ENCODE measurements at places on chromosomes 2 and 18.

DNA sequence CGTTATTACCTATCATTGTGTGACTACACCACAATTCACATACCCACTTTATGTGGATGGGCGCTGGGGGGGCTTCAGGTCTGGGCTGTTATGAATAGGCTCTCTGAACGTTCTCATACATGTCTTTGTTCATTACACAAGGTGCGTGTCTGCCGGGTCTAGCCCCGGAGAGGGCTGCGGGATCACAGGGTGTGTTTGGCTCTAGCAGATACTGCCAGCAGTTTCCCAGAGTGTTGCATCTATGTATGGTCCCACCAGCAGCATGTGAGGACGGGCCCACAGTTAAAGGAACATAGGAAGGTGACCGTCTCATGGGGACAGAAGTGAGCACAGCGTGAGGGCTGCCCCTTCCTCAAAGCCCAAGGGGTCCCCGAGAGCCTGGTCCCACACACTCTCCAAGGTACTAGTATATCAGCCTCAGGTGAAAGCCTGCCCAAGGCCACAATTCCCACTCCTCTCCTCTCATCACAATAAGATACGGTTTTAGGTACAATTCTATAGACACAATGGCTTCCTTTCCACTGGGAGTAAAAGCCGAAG, 48.8 kb downstream of the TFCP2L1 start:
- no peak for DNase-seq

DNA sequence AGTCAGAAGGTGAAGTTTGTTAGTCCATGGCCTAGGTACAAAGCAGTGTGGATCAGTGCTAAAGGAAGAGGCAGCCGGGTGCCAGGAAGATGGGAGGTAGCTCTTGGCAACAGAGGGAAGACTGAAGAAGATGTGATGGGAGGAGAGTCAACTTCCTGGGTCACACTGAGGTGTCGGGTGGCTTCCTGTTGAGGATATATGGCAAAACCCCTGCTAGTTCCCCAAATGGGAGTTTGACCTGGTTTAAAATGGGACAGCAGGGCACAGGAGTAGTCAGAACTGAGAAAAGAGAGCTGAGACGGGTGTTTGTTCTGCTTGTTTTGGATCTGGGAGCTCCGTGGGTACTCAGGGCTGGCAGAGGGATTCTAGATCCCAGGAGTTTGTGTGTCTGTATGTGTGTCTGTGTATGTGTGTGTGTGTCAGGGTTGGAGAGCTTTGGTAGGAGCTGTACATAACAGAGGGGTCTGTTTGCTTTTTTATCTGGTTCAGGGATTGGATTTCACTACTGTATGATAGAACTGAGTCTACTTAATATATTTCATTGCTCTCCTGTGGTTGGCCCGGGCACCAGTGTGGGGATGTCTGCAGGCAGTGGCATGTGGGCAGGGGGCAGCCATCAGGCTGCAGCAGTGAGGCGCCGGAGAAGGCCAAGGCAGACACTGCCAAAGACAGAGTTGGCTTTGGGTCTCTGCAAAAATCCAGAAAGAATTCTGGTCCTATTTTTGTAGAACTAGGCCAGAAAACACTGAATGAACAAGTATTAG, 17.1 kb downstream of the MXD1 start:
- no peak for DNase-seq

GRCh38 chr2:124286089-124286783, 261.1 kb downstream of the CNTNAP5 start:
- no peak for DNase-seq

DNA sequence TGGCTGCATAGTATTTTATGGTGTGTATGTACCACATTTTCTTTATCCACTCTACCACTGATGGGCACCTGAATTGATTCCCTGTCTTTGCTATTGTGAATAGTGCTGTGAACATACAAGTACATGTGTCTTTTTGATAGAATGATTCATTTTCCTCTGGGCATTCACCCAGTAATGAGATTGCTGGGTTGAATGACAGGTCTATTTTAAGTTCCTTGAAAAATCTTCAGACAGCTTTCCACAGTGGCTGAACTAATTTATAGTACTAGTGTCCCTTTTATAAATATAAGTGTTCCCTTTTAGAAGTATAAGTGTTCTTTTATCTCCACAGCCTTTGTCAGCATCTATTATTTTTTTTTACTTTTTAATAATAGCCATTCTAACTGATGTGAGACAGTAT, 303.9 kb upstream of the EPHA4 start:
- DNase-seq = no peak

DNA sequence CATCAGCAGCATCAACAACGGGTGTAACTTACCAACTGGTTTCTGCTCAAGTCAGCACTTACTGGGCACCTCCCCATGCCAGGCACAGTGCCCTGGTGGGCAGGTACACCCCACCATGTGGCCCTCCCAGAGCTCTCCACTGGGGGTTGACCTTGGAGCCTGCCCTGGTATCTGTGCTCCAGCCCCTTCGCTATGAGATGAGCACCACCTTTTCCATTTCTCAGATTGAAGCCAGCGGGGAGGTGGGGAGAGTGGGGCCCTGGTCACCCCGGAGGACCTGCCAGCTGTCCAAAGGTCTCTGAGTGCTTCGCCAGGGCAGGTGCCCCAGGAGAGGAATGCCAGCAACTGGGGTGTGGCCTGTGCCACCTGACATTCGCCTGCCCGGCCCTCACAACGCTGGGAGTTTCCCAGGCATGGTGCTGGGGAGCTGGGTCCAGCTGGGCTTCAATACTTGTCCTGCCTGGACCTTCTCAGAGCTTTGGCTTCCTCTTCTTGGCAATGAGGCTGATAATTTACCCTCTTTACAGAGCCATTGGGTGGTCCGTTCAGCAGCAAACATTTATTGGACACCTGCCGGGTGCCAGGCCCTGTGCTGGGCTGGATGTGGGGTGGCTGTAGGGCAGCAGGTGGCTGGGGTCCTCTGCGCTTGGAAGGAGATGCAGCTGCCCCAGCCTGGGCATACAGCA, 5.9 kb upstream of the ZAP70 start:
- DNase-seq = no peak

DNA sequence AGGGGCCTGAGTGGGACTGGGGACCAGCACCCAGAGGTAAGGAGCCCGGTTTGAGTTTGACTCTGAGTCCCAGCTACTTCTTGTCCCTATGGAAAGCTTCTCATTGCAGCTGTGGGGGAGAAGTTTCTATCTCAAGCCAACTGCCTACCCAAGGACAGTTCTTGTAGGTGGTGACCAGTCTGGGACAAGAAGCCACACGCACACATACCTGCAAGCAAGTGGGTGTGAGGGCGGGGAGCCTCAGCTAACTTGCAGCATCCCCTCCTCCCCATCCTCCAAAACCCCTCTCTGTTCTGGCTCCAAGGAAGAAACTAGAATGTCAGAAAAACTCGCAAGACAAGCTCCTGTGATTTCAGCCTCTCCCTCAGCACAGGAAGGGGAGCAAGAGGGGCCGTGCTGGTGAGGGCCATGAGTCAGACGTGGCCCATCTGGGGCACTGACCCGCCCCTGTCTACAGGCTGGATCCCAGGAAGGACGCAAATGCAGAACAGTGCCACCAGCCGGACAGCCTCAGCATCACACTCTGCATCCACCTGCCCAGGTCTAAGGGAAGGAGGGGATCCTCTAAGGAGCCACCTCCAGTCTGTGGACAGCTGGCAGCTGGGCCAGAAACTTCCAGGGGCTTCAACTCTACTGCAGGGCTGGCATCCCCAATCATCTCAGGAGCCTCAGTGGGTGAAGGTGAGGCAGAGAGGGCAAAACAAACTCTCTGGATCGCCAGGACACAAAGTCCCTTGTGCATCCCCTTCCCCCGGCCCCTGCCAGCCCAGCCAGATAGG, 103.4 kb downstream of the TNS1 start:
- DNase-seq = no peak

DNA sequence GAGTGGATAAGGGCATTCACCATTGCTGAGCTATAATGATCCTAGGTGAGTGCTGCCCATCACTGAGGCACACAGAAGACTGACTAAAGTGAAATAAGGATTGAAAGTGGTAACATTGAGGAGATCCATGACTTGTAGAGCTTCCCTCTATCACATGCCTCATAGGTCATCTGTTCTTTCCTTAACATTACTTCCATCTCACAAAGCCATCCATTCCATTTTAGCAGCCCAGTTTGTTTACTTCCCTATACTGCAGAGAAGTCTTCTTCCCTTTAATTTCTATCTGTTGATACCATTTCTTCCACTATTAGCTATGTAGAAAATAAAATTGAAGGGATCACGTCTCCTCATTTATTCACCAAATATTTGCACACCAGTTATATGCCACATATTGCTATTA, 32.1 kb downstream of the ME2 start:
- DNase-seq = no peak

DNA sequence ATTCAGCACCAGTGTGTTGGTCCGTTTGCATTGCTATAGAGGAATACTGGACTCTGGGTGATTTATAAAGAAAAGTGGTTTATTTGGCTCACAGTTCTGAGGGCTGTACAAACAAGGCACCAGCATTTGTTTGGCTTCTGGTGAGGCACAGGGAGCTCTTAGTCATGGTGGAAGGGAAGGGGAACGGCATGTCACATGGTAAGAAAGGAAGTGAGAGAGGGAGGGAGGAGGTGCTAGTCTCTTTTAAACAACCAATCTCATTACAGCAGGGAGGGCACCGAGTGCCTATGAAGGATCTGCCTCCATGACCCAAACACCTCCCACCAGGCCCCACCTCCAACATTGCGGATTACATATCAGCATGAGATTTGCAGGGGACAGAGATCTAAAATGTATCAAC, 143.9 kb upstream of the DLX2 start:
- DNase-seq = no peak

DNA sequence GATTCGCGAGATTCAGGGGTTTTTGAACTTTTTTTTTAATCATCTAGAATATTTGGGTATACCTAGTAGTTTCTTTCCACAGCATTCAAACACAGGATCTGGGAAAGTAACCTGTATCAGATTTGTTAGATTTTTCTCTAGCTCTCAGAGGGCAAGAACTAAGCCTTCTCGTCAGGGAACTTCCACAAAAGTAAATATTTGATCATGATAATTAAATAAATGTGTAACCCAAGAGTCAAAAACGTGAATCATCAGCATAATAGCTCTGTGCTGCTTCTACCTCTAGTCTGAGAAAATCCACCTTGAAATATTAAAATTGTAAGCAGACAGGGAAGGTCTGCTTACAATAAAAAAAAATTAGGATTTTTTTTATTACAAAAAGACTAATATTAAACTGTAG, 225.7 kb upstream of the SPOPL start:
- DNase-seq = no peak

Data from activated CD8-positive, alpha-beta memory T cell treated with anti-CD3 and anti-CD28 coated beads for 4 hours (primary cell).